Occipital lobe (tissue), 3 donors: ENCODE measurements at places on chromosomes 6 and 20. TPM values are rescaled to one million over a fixed set of nuclear protein-coding genes. Genes with fewer than 3 reads are reported as not detected.

DNA sequence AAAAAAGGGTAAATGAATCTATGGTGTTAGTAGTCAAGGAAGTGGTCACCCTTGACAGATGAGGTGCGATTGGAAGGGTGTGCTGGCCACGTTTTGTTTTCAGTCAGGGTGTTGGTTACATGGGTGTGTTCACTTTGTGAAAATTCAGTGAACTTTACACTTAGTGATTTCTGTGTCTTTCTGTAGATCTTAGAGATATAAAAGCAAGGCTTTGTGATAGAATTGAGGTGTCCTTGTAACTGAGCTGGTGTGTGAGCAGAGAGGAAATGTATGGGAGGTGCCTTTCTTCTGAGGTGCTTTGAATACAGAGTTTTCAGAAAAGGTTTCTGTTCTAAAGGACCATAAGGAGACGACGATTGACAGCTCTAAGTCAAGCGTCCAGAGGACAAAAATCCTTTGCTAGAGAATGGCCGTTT lies 90.5 kb downstream of the SAMD3 start:
- DNase-seq = no peak

GRCh38 chr6:16712255-16712930 lies 48.9 kb downstream of the ATXN1 start:
- DNase-seq = no peak

DNA sequence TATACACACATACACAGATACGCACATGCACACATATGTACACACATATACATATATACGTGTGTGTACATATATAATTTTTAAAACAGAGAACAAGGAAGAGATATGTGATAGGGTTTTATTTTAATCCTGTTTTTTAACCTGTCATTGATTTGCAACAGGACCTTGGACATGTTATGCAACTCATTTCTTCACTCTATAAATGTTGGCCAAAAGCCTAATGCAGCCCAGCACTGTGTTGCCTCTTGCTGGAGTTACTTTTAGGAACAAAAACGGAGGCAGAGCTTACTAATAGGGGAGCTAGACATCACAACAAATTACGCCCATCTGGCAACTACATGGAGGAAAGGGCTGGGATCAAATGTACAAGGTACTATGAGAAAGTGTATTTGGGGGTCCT lies 179.9 kb upstream of the TAB2 start:
- DNase-seq = no peak

GRCh38 chr20:35063168-35063567 lies 29.4 kb downstream of the TRPC4AP start:
- DNase-seq = no peak

Gene UBE2C
- total RNA-seq = 6.9 TPM

DNA sequence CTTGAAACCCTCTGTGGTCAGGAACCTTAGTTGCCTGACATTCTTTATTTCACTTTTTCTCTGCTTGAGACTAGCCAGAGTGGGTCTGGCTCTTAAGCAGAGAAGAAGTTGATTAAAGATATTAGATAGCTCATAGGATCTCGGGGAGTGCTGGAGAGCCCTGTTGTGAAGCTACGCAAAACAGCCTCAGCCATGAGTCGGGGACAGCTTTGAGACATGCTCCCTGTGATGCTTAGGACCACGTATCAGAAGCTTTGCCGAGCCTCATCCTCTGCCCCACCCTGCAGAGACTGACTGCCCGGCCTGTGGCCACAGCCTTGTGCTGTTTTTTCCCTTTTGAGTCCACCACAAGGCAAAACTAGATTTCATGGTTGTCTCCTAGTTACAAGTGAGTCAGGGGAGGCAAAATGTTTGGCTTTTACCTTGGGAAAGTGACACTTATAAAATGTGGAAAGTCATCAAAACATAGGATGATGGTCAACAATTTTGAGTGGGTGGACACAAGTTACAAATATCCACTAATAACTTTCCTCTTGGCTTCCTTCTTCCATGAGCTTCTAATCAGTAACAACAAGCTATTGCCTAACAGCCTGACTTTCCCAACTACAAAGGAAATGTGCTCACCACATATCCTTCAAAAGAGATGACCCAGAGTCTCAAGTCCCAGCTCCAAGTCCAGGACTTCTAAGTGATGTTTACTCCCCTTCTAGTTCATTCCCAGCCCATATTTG lies 108.4 kb downstream of the JAG1 start:
- no peak for DNase-seq

DNA sequence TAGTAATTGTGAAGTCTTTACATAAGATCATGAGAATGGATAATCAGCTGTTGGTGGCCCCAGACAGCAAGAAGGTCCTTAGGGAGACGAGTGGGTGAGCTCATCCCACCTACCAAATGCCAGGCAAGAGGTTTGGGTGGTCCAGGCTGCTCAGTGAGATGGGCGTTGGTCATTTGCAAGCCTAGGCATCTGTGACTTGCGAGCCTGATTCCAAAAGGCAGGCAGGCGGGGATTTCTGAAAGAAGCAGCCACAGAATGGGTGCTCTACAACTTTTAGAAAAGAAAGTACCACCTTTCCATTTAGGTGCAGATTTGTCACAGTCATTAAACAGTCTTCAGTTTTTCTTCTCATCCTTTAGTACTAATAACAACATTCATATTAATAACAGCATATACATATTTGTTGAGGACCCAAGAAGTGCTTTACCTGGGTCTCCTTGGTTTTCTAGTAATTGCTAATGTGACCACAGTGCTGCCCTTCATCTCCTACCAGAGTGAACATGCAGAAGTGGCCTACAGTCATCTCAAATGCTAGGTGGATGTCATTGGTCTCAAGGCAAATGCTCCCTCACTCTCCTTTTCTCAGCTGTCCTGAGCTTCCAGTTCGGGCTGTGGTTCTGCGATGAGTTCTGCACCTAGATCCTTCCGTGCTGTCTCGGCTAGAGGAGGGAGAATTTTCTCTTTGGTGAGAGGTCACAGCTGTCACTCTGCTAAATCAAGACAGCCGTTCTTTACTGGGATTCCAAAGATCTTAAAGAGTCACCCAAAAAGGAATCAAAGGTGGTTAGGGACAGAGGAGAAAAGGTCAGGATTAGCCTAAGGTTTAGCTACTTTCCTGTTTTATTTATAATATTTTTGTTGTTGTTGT lies 2.7 kb downstream of the WRNIP1 start:
- no peak for DNase-seq

Gene TBXT
- total RNA-seq = not detected

DNA sequence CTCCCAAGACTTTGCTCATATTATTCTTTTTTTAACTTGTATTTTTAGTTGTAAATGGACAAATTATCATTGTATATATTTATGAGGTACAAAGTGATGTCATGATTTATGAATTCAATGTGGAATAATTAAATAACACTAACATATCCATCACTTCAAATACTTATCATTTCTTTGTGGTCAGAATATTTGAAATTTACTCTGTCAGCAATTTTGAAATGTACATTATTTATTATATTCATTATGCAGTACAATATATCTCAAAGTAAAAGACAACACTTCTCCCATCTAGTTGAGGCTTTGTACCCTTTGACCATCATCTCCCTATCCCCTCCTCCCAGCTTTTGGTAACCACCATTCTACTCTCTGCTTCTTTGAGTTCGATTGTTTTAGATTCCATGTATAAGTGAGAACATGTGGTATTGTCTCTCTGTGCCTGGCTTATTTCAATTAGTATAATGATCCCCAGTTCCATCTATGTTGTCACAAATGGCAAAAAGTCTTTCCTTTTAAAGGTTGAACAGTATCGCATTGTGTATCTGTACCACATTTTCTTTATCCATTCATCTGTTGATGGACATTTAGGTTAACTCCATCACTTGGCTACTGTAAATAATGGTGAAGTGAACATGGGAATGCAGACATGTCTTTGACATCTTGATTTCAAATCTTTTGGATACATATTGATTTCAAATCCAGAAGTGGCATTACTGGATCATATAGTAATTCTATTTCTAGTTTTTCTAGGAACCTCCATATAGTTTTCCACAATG lies 197.2 kb downstream of the KIF6 start:
- no peak for DNase-seq

Gene LY6G6F
- not detected for total RNA-seq

- DNase-seq = no peak
These were observed 209.8 kb upstream of the MARCKS start for GRCh38 chr6:113647143-113647889.

DNA sequence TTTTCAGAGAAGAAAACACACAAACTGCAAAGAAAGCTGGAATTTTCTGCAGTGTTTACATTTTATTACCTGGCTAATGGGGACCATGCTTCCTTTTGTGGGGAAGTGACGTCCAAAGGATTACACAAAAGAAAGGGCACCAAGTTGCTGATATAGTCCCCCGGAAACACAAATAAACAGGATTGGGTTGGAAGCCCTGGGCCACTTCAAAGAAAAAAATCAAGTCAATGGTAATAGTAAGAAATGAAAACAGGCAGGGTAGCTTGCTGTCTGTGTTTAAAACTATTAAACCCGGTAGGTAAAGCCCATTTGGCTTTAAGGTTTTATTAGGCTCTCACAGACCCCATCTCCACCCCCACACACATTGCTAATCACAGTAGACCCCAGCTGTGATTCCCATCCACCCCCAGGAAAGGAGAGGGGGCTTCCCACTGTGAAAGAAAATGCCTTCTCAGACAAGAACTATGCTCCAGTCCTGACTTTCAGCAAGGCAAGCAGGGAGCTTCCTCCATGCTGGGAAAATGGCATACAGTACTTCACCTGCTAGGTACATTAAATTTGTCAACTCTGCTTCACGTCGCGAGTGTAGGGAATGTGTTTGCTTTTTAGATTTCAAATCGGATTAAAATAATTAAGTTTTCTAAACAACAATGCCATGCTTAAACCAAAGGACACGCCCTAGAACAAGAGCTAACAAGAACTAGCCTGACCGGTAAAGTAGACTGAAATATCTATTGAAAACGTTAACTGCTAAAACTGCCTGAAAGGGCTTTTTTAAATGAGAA lies 1.1 kb downstream of the PERP start:
- DNase-seq = no peak

DNA sequence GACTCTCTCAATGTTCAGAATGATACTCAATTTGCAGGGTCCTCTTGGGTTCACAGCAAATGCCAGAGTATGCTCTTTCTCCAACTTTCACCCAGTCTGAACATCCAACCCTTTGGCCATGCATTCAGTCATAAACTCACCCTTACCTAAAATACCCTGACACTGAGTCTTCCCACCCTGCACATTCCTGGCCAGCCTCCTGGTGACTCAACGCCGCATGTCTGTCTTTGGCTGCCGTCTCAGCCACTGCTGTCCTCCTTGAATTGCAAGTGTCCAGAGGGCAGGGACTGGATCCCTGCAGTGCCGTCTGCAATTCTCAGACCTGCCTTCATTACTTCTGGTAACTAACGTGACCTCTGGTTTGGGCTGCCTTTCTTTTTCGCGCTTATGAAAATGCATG lies 593.4 kb downstream of the QKI start:
- DNase-seq = no peak

DNA sequence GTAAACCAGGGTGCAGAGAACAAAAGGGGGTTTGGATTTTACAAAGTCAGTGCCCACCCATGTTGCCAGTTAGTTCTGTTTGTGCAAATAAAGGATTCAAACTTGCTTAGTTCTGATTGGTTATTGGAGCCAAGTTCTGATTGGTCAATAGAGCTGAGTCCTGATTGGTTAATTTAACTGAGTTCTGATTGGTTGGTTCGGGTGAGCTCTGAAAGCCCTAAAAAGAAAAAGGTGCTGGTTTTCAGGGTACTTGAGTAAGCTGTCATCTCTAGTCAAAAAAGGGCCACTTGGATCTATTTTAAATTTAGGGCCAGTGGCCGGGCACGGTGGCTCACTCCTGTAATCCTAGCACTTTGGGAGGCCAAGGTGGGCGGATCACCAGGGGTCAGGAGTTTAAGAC lies 47.6 kb downstream of the SCGN start:
- DNase-seq = no peak

Gene FAM217A
- not detected for total RNA-seq

DNA sequence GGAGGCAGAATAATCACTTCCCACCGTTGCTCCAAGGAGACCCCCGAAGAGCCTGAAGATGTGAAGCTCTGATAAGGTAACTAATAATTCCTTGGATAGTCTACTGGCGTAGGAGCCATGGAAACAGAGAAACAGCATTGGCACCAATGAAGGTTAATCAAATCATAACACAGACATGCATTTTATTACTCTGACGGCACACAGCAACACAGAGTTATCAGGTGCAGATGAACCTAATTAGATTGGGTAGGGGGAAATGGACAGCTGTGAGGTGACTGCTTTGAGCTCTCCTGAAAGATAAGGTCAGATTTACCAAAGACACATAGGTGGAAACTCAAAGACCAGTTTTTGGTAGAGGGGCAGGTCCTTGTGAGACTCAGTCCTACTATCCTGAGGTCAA lies 544.0 kb upstream of the AGPAT4 start:
- DNase-seq = no peak

- DNase-seq = no peak
These were observed 25.4 kb upstream of the MAS1 start for GRCh38 chr6:159865226-159865920.

- DNase-seq = no peak
These were observed 19.5 kb downstream of the HCK start for GRCh38 chr20:32071395-32072167.

Gene PTK6
- total RNA-seq = 0.16 TPM

Gene NOTCH4
- 5.0 TPM for total RNA-seq

GRCh38 chr6:13425943-13426931 lies 61.2 kb downstream of the GFOD1 start:
- peak; percentile 39 for DNase-seq

- DNase-seq = no peak
These were observed 109.6 kb upstream of the FRMD1 start for GRCh38 chr6:168188369-168189199.

GRCh38 chr6:113625850-113626249 lies 231.3 kb upstream of the MARCKS start:
- DNase-seq = no peak

DNA sequence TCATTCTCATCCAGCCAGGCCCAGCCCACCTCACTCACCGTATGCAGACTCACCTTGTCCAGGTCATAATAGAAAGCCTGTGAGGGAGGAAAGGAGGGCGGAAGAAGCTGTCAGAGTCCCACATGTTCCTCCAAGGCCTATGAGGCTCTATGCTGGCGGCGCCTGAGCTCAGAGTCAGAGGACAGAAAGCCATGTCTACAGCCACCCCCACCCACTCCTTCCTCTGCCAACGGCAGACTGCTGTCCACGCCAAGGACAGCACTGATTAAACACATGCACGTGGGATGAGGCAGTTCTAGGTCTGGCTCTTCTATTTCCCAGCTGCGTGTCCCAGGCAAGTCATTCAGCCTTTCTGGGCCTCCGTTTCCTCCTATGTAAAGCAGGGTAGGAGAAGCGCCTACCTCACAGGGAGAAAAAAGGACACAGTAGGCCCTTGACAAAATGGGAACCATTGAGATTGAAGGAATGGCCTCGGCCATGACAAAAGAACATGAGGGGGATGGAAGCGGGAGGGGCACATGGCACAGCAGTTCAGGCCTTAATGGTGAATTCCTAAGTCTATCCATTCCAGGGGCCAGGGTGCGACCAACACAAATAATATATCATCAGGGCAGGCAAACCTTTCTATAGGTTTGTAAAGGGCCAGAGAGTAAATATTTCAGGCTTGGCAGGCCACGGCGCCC lies 80.1 kb downstream of the RIPOR3 start:
- DNase-seq = no peak

- no peak for DNase-seq
These were observed 23.9 kb upstream of the APMAP start for GRCh38 chr20:25016471-25016870.

Gene FOXC1
- total RNA-seq = 4.8 TPM

- DNase-seq = no peak
These were observed 12.9 kb upstream of the CBLN4 start for GRCh38 chr20:56018194-56018593.
